GM23248 (cell line): ENCODE measurements at places on chromosomes 1 and 21. TPM values are rescaled to one million over a fixed set of nuclear protein-coding genes. Genes with fewer than 3 reads are reported as not detected.

Gene CYB5RL
- total RNA-seq: 2.5 and 4.9 TPM in 2 replicates

DNA sequence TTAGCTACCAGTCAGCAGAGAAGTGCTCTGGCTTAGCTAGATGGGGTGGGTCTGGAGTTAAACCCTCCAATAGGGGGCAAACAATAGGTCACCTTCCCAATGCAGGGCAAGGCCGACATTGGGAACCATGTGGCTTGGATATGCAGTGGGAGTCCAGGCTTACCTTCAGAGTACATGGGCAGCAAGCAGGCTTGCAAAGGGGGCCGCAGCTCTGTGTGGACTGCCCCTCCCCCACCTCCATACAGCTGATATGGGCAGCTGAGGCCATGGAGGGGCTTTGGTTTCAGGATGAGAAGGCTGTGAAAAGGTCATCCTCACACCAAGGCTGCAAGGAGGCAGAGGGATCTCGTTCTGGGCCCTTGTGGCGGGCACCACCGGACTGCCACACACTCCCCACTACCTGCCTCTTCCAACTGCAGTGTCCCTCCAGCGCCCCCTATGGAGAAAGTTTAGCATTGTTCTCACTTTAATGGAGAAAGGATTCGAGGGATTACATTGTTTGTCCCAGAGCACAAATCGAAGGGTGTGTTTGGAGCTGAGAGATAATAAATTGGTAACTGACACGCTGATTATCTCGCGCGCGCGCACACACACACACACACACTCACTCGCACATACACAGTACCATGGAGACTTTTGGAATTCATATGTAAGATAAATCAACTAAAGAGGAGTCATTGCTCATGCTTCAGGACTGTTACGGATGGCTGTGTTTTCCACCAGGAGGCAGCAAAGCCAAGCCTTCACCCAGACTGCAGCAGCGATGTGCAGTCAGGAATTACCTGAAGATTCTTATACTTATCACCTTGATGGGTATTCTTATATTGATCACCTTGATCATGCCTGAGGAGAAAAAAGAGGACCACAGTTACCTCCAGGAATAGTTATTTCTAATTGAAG is 7.0 kb upstream of the SMCP start:
- peak; percentile 76 for DNase-seq
- H3K4me1 ChIP-seq: peaks cover 13% of the 10 kb centered on the region
- H3K36me3 ChIP-seq: no peaks in the 10 kb centered on the region
- no peak overlapping the region for H3K27ac ChIP-seq
- H3K4me3 ChIP-seq: no peak overlapping the region

DNA sequence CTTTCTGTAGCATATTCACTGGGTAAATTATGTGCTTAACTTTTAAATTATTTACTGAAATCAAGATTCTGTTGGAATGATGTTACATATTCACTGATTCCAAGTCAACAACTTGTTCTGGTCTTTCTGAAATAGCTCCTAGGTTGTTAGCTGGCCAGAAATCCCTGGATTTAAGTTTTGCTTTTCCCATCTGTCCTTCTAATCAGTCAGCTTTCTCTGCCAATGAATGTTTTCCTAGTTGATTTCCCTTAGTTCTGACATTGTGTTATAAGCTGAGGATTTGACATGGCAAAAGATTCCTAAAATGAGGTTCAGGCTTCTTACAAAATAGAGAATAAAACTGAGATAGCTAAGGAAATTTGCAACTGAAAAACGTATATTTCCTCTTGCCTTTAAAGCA is 1479.6 kb downstream of the MRPL39 start:
- H3K27ac ChIP-seq: no peak overlapping the region
- H3K4me3 ChIP-seq: no peak overlapping the region
- no peak for DNase-seq
- no peaks in the 10 kb centered on the region for H3K4me1 ChIP-seq

- no peaks in the 10 kb centered on the region for H3K27me3 ChIP-seq
- H3K36me3 ChIP-seq: 0 out of 2 replicates have a peak, but pooled peaks cover 1% of the 10 kb centered on the region
- H3K27ac ChIP-seq: peak overlapping the region; percentile 53
- peaks cover 46% of the 10 kb centered on the region for H3K4me1 ChIP-seq
- DNase-seq: peak; percentile 71
- no peak overlapping the region for H3K4me3 ChIP-seq
Measured at GRCh38 chr1:25257196-25257595, 9.9 kb upstream of the RSRP1 start.

GRCh38 chr1:151290709-151291303 is 8.7 kb downstream of the ZNF687 start:
- H3K36me3 ChIP-seq: peaks cover 8% of the 10 kb centered on the region; the same call in 1 of the 2 replicates
- DNase-seq: no peak
- no peak overlapping the region for H3K27ac ChIP-seq
- no peak overlapping the region for H3K4me3 ChIP-seq
- no peaks in the 10 kb centered on the region for H3K27me3 ChIP-seq

- H3K27me3 ChIP-seq: no peaks in the 10 kb centered on the region
- no peaks in the 10 kb centered on the region for H3K36me3 ChIP-seq
- no peak for DNase-seq
- H3K4me3 ChIP-seq: no peak overlapping the region
- no peak overlapping the region for H3K27ac ChIP-seq
Measured at GRCh38 chr1:215487466-215487865, 79.6 kb upstream of the KCTD3 start.

DNA sequence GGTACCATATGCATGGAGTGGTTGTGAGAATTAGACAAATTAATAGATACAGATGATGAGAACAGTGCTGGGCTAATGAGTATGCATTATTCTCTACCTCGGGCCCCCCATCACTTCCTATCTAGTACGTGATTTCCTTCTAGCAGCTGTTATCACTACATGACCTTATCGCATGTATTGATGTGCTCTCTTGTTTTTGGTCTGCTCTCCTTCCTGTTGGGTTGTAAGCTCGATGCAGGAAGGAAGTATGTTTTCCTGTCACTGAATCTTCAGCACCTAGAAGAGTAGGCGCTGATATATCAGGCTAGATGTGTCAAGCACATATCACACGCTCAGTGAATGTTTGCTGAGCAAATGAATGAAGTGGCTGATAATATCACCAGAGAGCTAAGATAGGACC is 43.9 kb upstream of the IFNAR2 start:
- peaks cover 21% of the 10 kb centered on the region for H3K27me3 ChIP-seq
- no peak overlapping the region for H3K27ac ChIP-seq
- no peak overlapping the region for H3K4me3 ChIP-seq
- DNase-seq: no peak
- H3K36me3 ChIP-seq: no peaks in the 10 kb centered on the region

DNA sequence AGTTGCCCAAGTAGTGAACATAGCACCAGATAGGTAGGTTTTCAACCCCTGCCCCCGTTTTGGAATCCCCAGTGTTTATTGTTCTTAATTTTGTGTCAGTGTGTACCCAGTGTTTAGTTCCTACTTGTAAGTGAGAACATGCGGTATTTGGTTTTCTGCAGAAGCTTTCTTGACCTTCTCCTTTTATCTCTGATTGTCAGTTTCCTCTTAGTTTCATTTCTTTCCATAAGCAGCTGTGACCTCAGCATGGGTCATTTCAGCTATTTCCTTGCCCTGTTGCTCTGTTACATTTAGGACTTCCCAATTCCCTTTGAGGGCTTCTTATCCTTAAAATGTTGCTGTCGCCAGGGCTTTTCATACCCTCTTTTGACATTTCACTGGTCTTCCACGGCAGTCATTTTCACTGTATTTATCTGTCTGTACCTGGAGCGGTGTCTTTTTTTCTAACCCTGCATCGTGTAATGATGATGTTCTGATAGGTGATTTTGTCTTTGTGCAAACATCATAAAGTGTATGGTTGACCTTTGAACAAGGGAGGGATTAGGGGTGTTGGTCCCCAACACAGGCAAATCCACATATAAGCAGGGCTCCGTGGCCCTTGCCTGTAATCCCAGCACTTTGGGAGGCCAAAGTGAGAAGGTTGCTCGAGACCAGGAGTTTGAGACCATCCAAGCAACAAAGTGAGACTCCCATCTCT is 15.0 kb downstream of the ITSN1 start:
- H3K27me3 ChIP-seq: no peaks in the 10 kb centered on the region
- DNase-seq: no peak
- H3K36me3 ChIP-seq: peaks cover 5% of the 10 kb centered on the region; the same call in 1 of the 2 replicates

Gene ALPL
- total RNA-seq: not detected in 2 replicates

Gene GOLT1A
- not detected in 2 replicates for total RNA-seq

Gene WNT2B
- 0.13 and 2.1 TPM in 2 replicates for total RNA-seq

DNA sequence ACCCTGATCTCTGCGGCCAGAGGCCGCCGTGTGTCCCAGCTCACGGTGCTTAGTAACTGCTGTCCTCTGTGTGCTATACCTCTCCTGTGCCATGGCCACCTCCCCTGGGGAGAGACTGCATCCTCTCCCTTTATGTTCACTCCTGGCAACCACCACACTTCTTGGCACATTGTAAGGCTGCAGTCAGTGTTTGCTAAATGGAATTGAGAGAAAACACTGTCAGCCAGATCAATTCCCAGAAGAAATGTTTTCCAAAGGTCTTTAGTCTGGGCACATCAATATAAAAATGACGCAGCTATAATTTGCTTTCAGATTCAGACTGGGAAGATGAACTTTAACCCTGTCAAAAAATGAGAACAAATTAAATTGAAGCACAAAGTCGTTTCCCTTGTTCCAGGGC is 96.8 kb downstream of the BEND5 start:
- H3K27me3 ChIP-seq: 0 out of 2 replicates have a peak, but pooled peaks cover 5% of the 10 kb centered on the region
- no peaks in the 10 kb centered on the region for H3K36me3 ChIP-seq
- no peak overlapping the region for H3K4me3 ChIP-seq
- H3K27ac ChIP-seq: no peak overlapping the region
- DNase-seq: no peak

DNA sequence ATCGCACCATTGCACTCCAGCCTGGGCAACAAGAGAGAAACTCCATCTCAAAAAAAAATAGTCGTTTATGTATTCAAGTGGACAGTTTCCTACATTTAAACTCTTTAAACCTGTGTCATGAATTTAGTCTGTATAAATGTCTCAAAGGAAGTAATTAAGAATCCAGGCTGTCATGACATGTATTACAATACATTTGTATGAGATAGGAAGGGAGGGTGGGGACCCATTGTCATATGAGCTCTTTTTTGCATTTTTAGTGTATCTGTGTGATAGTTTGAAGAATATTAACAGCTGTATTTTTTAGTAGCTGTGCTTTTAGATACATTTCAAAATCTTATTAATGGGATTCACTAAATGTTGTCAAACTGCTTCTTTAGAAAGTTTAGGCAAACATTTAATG is 20.0 kb downstream of the DONSON start:
- DNase-seq: no peak
- H3K27me3 ChIP-seq: no peaks in the 10 kb centered on the region
- peaks cover 11% of the 10 kb centered on the region for H3K4me1 ChIP-seq
- peaks cover 83% of the 10 kb centered on the region for H3K36me3 ChIP-seq
- H3K27ac ChIP-seq: no peak overlapping the region
- no peak overlapping the region for H3K4me3 ChIP-seq

DNA sequence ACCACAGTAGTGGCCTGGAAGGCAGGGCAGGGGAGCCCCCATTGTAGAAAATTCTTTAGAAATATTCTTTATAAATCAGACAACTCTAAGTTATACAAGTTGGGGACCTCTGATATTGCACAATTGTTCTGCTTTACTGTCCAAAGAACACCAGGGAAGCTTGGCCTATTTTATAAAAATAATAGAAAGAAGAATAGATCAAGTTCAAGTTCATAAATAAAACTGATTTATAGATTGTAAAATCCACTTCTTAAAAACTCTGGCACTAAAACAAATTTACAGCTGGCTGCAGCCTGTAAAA is 55.0 kb upstream of the GALNT2 start:
- H3K27me3 ChIP-seq: 0 out of 2 replicates have a peak, but pooled peaks cover 7% of the 10 kb centered on the region
- H3K4me1 ChIP-seq: no peaks in the 10 kb centered on the region
- no peak overlapping the region for H3K27ac ChIP-seq
- H3K4me3 ChIP-seq: no peak overlapping the region
- no peak for DNase-seq

- H3K27me3 ChIP-seq: no peaks in the 10 kb centered on the region; the same call in 1 of the 2 replicates
- H3K27ac ChIP-seq: no peak overlapping the region
- H3K4me1 ChIP-seq: peaks cover 16% of the 10 kb centered on the region
- H3K4me3 ChIP-seq: no peak overlapping the region
- DNase-seq: no peak
- no peaks in the 10 kb centered on the region for H3K36me3 ChIP-seq
Measured at GRCh38 chr1:26370591-26371382, 1.8 kb downstream of the ZNF683 start.

Gene TRAF5
- total RNA-seq: 7.7 and 9.9 TPM in 2 replicates

GRCh38 chr1:214454569-214455396 is 96.6 kb downstream of the PTPN14 start:
- peak overlapping the region; percentile 76 for H3K27ac ChIP-seq
- 0 out of 2 replicates have a peak, but pooled peaks cover 3% of the 10 kb centered on the region for H3K36me3 ChIP-seq
- H3K27me3 ChIP-seq: no peaks in the 10 kb centered on the region
- peak; percentile 65 for DNase-seq

DNA sequence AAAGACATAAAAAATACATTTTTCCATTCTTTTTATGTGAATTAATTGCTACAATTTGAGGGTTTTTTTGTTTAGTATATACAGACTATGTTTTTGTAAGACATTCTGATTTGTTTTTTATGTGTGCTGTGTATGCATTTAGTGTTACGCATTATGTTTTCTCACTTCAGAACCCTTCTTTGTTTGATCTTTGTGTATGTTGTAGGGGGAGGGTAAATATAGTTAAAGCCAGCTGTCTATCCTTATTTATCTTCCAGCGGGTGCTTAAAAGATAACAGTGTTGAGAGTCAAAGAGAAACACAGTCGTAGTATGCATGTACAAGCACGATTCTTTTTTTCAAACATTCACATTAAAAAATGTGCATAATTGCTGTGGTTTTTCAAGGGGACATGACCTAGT is 97.5 kb upstream of the KIAA1614 start:
- H3K27me3 ChIP-seq: no peaks in the 10 kb centered on the region
- no peak overlapping the region for H3K27ac ChIP-seq
- no peak overlapping the region for H3K4me3 ChIP-seq
- no peaks in the 10 kb centered on the region for H3K4me1 ChIP-seq
